ENCODE measurements at places on chromosomes 3 and 15.

- DNase-seq, result no peak
Observed at GRCh38 chr3:187763850-187764648, 18.8 kb upstream of the BCL6 start.

DNA sequence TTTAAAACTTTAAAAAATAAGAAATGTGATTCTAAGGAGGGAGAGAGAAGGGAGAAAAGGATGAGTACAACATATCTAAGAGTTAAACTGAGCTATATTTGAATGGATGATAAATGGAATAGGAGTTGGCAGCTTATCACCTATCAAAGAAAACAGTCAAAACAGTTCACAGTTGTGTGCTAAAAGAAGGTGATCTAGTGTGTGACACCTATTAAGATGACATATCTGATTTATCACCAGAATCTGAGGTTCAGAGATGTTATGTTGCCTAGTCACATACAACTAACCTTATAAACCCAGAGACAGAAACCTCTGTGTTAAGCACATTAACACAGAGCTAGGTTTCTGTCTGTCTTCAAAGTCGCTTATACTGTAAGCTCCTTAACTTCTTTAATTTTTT, 3.0 kb downstream of the ATP13A3 start:
- no peak for DNase-seq

DNA sequence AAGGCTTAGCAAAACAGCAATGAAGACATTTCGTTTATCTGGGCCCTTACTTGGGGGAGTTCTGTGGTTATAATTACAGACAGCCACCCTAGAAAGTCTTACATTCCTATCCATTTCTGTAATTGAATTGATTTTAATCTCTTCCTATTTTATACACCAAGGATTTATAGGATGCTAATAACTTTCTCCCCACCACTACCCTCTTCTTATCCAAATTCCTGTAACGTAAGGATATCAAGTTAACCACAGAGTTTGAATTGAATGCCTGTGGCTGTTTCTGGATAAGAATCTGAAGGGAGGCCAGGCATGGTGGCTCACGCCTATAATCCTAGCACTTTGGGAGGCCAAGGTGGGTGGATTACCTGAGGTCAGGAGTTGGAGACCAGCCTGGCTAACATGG, 78.6 kb downstream of the MLH1 start:
- no peak for DNase-seq

DNA sequence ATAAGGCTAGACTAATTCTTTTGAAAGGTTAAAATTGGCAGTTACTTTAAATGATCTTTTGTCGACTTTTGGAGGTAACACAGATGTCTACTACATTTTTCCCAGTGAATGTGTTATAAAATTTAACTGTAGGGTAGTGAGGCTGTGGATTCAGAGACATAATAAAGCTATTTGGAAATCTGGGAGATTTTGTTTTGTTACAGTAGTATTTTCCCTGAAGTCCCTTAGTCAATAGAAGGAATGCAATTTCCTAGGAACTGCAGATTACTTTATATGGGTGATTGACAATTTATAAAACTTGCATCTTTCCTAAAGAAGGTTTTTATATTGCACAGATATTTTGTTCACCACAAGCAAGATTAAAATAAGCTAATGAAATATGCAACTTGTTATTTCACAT, 96.9 kb downstream of the ALCAM start:
- no peak for DNase-seq

DNA sequence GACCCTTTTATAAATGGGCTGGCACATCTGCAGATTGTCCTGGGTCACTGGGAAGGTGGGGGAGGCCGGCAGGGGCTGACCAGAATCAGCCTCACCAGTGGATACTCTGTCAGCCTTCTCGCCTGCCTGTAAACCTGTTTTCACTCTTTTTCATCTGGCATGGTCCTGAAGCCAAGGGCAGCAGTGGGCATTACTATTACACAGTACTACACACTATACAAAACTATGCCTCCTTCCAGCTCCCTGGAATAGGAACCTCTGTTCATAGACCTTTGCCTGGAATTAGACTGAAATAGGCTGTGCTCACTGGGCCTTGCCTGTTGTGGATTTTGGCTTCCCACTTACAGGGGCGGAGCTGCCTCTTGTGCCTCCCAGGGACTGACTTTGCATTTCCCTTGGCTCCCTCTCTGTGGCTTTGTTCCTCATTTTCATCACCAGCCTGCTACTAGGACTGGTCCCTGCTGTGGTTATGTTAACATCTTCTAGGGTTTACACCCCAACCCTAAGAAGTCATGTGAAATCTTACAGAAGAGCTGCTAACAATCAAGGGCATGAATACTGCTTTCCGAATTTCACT, 120.7 kb downstream of the FNDC3B start:
- no peak for DNase-seq

DNA sequence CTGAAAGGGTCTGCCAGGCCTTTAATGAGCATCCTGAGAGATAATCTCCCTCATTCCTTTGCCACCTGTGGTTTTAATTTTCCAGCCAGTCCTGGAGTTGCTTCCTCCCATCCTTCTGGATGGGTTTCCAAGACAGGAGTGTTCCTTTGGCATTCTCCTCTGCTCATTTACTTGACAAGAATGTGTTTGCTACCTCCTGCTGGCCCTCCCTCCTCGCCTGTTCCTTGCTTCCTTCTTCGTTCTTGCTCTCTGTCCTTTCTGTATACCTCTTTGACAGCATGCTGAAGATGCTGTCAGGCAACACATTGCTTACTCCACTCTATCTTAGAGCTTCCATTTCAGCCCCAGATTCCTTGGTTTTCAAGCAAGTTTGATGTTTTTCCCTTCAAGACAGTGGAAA, 46.0 kb downstream of the ERC2 start:
- DNase-seq, result no peak

GRCh38 chr3:111732252-111732879, 126.7 kb upstream of the PHLDB2 start:
- DNase-seq, result no peak

GRCh38 chr3:134392336-134392983, 18.2 kb upstream of the AMOTL2 start:
- no peak for DNase-seq

Data from suprapubic skin (tissue), 4 donors.